ENCODE measurements at places on chromosomes 13 and 19.

- DNase-seq = no peak
Measured at GRCh38 chr13:98374750-98375149, 197.7 kb upstream of the RNF113B start.

GRCh38 chr19:42129399-42130253 is 2.6 kb downstream of the POU2F2 start:
- no peak for DNase-seq

DNA sequence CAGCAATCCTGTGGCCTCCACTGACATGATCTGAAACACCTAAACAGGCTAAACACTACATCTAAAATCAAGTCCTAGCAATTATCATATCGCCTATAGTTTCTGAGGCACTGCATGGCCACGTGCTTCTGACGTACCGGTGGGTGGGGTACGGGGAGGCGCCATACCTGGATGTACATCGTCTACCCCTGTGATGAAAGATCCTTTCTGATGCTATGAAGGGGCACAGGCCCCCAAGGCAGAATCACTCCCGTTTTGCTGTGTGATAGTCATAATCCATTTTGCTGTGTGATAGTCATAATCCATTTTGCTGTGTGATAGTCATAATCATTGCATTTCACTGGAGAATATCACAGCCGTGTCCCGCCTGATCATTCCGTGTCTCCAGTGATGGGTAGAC is 118.7 kb upstream of the SOX1 start:
- DNase-seq = no peak

DNA sequence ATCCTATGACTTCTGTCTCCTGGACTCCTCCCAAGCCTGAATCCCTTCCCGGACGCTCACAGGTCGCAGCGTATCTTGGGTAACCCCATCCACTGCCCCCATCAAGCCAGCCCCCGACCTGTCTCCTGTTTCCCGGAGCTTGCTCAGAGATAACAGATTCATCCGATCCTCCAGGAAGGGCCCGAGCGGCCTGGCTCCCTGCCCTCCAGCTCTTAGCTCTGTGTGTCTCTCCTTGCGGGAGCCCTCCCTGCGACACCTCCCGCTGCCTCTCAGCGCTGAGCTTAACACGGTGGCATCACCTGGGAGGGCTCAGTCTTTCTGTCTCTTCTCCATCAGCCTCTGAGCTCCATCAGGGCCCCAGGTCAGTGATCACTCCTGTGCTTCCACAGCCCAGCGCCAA is 4.3 kb upstream of the TMEM255B start:
- no peak for DNase-seq

- no peak for DNase-seq
Measured at GRCh38 chr13:70415136-70415535, 306.9 kb upstream of the KLHL1 start.

- no peak for DNase-seq
Measured at GRCh38 chr13:110162866-110163658, 143.9 kb downstream of the COL4A1 start.

DNA sequence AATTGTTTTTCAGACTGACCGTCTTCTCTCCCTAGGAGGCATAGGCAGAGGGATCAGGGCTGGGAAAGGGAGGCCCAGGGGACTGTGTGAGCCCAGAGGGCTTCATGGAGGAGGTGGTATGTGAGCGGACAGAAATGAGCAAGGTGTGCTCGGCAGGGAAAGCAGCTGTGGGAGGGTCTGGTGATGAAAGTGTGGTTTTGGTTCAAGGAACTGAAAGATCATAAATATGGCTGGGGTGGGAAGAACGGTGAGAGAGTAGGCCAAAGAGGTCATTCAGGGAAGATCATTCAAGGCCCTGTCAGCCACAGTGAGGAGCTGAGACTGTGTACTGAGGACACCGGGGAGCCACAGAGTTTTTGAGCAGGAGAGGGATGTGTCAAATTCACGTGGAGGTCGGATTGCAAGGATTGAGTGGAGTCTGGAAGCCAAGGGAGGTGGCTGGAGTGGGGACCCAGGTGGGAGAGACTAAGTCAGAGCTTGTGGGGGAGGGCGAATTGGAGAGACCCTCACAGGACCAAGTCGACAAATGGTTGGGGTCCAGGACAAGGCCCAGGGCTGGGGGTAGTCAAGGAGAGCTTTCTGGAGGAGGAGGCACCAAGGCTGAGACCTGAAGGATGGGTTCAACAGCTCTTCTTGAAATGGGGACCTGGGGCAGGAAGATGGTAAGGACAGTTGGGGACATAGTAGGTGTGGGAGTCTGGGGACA is 7.6 kb downstream of the PLD3 start:
- no peak for DNase-seq

DNA sequence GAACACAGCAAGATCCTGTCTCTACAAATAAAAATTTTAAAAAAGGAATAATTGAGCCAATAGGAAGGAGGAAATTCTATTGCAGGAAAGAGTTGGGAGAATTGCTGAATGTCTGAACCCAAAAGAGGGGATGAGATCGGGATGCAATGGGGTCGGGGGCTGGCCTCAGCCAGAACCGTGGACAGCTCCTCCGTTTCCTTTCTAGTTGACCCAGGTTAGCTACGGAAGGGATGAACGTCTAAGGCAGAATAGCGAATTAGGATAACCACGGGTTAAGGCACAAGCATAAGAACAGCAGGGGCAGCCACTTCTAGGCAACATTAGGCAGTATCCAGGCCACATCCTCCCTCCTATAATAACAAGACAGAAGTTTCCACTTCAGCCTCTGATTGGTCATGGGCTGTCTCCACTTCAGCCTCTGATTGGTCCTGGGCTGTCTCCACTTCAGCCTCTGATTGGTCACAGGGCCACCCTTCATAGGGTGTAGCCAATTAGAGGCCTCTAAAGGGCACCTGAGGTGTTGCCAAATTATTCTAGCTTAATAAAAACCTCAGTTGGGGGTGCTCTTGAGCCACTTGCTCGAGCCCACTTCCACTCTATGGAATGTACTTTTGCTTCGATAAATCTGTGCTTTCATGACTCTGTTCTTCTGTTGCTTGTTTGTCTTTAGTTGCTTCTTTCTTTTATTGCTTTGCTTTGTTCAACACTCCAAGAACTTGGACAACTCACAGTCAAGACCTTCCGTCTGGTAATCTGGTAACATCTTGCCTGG is 24.9 kb upstream of the TPM4 start:
- no peak for DNase-seq

- DNase-seq = no peak
Measured at GRCh38 chr13:89577301-89577700, 1770.2 kb upstream of the MIR17HG start.

DNA sequence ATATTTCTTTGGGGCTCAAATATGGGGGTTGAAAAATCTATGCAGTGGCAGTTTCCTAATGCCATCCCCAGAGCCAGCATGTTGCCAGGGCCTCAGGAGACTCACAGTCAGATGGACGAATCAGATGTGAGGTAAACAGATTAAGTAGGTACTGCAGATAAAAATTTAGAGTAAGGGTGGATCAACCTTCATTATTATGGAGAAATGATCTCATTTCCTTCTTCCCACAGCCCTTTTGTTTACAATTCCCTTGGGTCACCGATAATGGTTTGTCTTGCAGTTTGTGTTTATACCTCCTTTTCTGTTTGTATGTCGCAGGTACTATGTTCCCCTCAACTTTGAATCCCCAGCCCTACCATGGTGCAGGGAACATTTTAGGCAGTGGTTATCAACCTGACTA is 20.0 kb downstream of the DIAPH3 start:
- DNase-seq = no peak

- no peak for DNase-seq
Measured at GRCh38 chr13:27168086-27168485, 3.5 kb downstream of the USP12 start.

- no peak for DNase-seq
Measured at GRCh38 chr13:38325426-38325825, 24.2 kb upstream of the UFM1 start.

GRCh38 chr19:15758379-15758778 is 20.6 kb downstream of the OR10H3 start:
- no peak for DNase-seq

GRCh38 chr13:36728006-36728405 is 54.2 kb downstream of the SERTM1 start:
- no peak for DNase-seq

- no peak for DNase-seq
Measured at GRCh38 chr19:8703223-8703622, 4.6 kb upstream of the ACTL9 start.

GRCh38 chr13:35914662-35915061 is 216.5 kb downstream of the DCLK1 start:
- DNase-seq = no peak

GRCh38 chr13:67520886-67521285 is 290.8 kb upstream of the PCDH9 start:
- no peak for DNase-seq

DNA sequence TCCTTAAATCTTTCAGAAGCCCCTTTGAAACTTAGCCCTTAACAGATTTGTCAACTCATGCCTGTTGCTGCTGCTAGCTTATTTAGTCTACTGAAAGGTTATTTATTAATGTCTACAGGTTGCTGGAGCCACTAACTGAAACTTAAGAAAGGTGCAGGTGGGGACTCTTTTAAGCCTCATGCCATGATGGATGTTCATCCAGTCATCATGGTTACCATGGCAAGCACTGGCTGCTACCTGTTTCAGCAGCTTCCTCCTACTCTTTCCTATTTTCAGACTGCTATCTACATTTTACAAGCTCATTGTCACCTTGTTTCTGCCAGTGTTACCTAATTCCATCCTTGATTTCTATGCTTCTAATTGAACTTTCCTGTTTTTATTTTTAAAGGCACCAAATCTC is 27.1 kb downstream of the DGKH start:
- no peak for DNase-seq

DNA sequence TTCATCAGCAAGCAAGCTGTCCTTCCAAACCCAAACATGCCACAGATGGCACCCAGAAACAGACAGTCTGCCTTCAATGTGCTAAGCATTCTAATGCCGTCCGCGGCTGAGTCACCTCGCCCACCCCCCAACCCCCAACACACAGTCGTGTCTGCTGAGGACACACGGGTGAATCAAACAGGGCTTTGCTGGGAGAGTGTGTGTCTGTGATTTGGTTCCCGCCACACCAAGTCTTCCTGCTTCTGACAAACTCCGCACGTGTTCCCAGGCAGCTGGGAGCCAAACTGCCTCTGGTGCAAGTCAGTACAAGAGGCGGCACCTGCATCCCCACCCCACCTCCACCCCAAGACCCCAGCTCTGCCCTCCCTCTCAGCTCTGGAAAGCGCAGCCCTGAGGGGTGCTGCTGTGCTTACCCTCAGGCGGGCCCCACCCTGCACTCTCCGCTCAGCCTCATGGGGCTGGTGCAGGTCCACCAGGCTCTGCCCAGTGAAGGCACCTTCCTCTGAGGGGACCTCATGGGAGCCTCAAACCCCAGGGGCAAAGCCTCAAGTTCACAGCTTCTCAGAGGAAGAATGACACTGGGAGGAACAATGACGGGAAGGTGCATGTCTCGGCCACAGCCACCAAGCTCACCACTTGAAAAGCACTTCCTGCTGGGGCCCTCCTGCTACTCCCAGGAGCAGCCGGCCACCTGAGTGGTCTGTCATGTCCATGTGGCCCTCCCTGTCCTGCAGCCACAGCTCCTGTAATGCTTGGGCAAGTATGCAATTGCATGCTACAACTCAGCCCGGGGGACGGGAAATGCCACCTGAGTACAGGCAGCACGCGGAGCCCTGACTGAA is 15.0 kb upstream of the SLC35E1 start:
- no peak for DNase-seq

DNA sequence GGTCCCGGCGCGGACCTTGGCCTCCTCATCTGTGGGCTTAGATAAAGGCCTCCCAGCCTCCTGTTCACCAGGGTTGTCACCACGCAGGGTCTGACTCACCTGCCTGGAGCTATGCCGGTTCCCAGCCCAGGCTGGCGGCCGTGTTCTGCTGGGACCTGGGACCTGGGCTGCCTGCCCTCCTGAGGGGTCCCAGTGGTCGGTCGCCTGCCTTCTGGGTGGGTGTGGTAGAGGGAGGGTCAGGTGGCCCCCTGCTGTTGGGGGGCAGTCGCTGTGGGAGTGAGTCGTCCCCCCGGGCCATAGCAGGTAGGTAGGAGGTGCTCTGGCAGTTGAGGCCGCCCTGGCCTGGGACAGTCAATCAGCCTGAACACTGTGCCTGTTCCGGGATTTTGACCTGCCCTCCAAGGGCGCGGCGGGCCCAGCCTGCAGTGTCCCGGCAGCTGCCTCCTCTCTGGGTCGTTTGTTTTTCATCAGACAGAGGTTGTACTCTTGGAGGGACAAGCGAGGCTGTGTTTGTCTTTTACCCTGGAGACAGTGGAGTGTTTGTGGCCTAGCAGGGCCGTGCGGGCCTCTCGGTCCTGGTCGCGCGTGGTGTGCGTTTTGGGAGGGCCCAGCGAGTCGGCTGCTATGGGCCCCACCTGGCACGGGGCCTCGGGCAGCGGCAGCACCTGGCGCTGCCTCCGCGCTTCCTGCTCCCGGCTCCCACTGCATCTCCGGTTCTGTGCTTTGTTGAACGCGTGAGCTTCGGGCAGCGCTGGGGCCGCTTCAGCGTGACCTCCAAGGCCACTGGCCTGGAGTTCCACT is 2.6 kb downstream of the ADAT3 start:
- no peak for DNase-seq

DNA sequence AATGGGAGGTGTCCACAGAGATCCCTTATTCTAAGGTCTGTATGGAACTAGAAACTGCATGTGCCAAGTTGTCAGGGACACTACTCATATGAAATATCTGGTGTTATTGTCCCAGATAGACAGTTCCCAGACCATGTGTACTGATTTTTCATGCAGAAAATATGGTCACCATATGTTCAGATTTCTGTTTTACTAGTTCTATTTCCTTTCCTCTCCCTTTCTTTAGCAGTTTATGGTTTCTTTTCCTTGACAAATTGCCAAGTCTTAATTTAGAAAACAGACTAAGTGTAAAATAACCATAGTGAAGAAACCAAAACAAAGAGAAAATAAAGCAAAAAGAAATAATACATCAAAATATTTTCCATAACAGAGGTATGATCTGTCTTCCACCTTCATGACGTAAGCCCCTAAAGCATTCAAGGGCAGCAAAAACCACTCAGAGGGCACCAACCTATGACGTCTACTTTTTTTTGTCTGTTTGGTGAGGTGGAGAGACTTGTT is 248.5 kb downstream of the KCTD12 start:
- no peak for DNase-seq

DNA sequence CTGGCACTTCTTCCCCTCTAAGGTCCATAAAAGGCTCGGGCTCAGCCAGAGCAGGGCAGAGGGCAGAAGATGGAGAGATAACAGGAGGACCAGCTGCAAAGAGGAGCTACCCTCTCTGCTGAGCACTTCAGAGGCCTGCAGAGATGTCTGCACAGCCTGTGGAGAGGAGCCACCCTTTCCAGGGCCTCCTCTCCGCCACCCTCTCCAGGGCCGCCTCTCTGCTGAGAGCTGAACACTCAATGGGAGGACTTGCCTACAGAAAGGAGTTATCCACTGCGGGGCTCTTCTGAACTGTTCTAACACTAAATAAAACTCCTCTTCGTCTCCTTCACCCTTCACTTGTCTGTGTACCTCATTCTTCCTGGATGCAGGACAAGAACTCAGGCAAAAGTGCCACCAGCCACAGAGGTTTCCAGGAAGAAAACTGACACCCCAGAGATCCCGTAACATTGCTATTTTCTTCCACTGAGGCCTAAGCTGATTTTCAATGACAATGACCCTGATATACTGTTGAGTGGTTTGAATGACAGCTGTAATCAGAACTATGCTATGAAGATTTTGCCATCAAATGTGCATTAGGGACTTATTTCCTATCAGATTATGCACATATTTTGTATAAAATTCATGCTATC is 16.2 kb upstream of the TSC22D1 start:
- no peak for DNase-seq

Data from HTR-8/SVneo (cell line).